ENCODE measurements at places on chromosomes 1 and 21.

DNA sequence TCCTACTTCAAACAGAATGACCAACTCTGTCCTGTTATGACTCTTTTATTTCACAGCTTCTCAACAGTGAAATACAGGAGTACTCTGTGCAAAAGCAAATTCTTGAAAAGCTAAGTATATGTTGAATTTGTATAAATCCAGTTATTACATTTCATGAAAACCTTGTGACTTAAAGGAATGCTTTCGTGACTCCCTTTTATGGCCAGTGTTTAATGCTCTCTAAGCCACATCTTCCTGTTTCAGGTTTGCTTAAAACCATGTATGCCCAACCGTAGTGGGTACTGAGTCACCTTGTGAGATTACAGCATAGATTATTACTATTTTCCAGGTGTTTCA, 40.2 kb upstream of the KIF1B start:
- DNase-seq = no peak

- no peak for DNase-seq
Observed at GRCh38 chr1:245872475-245872874, 634.6 kb downstream of the SMYD3 start.

DNA sequence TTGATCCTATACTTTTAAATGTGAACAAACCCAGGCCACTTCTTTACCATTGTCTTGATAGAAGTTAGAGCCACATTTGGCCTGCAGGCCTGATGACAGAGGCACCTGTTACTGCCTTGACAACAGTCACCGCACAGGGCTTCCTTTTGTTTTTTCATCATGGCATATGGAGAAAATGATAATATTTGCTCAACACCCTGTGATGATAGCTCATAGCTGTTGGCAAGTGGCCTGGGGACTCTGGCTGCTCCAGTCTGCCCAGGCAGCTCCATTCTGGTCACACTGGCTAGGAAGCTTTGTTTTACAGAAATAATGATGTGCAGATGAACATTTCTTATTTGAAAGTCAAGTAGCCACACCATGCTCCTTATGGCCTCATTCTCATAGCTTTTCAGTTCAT, 89.6 kb upstream of the GPR88 start:
- DNase-seq = no peak

- DNase-seq = no peak
Observed at GRCh38 chr1:91790392-91790791, 95.6 kb downstream of the TGFBR3 start.

GRCh38 chr1:109730666-109731065, 10.2 kb downstream of the GSTM3 start:
- no peak for DNase-seq

DNA sequence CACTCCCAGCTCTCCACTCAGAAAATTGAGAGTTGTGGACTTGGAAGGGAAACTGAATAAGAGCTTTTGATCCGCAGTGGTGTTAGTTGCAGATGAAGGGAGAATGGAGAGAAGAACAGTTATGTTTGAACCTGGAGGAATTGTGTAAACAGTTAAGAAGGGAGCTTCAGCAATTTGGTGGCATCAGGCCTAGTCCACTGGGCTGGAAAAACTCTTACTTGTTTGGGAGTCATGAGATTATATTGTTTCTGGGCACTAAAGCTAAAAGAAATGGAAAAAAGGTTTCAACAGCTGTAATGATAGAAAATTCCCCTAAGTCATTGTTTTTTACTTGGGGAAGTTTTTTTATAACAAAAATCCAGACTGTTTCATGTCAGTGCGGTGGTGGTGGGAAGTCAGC, 256.1 kb upstream of the C1orf87 start:
- DNase-seq = no peak

- DNase-seq = no peak
Observed at GRCh38 chr1:35668506-35668905, 27.2 kb upstream of the PSMB2 start.

DNA sequence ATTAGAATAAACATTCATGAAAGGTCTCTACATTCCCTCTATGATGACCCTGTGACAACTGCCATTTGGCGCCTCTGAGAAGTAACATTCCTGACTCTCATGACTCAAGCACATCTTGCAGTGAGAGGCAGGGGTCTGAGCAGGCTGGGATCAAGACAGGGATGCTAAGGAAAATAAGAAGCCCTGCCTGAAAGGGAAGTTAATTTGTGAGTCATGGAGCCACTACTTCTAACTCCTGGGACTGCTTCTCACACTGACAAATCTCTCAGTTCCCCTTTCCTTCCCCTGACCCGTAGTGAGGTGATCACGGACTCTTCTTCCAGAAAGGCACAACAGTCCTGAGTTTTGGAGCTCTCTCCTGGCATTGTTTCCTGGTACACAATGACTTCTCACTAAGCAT, 231.9 kb downstream of the TNR start:
- no peak for DNase-seq

- no peak for DNase-seq
Observed at GRCh38 chr1:67184838-67185421, 18.7 kb downstream of the IL23R start.

DNA sequence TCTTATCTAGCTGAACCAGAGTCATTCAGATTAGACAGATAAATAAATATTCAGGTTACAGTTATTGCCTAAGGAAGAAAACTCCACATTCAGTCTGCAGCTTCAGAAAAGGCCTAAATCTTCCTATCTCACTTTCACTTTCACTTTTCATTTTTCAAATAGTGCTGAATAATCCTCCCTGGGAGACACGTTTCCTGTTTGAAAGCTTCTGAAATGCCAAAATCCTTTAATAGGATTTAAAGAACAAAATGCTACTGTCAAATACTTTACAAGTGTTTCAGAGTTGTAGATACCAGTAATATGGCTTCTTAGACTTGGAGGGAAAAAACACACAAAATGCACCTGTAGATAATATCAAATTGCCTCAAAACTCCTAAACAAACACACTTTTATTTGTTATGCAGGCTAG, 3.9 kb downstream of the PSMB2 start:
- DNase-seq = no peak

DNA sequence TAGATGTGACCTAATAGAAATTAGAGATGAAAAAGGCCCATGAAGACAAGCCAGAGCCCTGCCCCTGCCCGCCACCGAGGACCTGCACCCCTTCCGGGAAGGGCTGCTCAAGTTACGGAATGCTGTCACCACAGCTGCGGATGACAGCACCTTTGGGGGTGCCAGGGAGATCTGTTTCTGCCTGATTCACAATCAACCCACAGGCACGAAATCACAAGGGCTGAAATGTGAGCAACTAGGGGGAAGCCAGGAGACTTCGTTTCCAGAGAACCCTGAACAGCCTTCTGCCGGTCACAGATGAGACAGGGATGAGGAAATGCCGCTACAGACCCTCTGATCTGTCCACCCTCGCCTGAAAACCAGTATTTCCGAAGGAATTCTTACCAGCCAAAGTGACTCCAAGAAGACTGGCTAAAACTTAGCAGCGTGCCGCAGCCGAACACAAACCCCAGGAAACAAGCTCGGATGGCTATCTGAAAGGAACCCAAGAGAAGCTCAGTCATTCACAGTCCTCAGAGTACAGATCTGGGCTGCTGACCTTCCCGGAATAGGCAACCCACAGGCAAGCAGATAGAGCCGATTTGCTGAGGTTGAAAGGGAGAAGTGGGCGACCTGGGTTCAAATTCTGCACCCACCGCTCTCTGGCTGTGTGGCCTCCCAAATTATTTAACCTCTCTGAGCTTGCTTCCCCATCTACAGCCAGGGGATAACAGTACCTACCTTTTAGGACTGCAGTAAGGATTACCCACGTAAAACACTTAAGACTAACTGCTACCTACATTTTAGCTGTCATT, 1.1 kb downstream of the ICMT start:
- no peak for DNase-seq

DNA sequence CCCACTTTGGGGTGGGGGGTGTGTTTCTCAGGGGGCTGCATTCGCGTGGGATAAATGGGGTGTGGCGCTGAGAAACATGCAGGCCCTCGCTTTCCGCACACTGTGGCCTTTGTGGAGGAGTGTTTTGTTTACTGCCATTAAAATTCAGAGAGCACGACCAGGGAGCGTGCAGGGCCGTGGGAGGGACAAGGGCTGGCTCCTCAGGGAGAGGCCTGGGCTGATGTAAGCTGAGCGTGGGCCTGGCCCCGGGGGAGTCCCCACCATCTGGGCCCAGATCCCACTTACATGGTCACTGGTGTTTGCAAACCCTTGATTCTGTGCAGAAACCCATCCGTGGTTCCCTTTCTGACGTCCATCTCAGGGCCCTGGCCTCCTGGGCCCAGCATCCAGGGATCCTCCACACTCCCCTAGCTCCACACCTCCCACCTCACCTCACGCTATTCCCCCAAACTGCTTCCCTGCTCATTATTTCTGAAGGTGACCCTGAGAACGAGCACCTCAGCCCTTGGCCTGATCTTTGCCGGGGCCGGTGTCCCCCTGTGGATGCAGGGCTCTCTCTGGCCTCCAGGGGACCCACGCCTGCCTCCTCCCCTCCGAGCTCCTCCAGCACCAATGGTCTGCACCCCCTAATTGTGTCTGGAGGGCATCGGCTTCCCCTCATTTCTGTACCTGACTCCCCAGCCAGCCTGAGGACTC, 92.5 kb upstream of the SIM2 start:
- DNase-seq = no peak

GRCh38 chr1:29963946-29964345, 727.6 kb downstream of the PTPRU start:
- DNase-seq = no peak

GRCh38 chr1:29362764-29363163, 126.4 kb downstream of the PTPRU start:
- DNase-seq = no peak

- no peak for DNase-seq
Observed at GRCh38 chr21:29230551-29231261, 68.0 kb upstream of the BACH1 start.

GRCh38 chr1:53765657-53766056, 26.7 kb upstream of the GLIS1 start:
- peak; percentile 52 for DNase-seq

- DNase-seq = no peak
Observed at GRCh38 chr1:90989990-90990389, 31.8 kb downstream of the ZNF644 start.

DNA sequence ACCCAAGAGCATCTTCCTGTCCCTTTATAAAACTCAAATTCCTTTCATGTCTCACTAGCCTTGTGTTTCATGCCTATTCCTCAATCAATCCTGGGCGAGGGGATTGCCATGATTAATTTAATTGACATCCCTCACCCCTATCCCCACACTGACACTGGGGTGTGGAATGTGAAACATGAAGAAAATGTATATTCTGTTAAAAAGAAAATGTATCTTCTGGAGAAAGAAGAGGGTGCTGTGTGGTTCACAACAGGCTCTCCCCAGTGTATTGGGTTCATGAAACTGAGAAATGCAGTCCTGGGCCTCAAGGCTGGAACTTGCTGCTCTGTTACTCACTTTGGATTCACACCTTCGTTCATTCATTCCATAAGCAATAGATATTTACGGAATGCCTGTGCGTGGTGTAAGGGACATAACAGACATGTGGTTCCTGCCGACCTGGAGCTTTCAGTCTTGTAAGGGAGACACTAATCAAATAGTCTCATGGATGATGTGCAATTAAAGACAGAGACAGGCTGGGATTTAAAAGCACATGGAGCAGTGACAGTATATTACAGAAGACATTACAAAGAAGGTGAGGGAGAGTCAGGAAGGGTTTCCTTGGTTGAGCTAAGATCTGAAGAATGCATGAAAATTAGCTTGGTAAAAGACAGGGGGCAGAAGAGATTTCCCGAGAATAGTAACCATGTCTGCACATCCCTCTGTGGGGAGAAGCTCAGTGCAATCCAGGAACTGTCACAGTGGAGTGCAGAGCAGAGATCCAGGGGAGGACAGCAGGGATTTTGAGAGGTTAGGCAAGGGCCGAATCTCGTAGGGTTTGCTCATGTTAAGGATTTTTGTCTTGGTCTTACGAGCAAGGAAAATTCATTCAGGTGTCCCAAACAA, 32.1 kb downstream of the SERTAD4 start:
- DNase-seq = no peak

GRCh38 chr1:8643542-8644536, 173.6 kb downstream of the RERE start:
- DNase-seq = no peak

GRCh38 chr1:67960766-67961165, 89.7 kb downstream of the DIRAS3 start:
- no peak for DNase-seq

GRCh38 chr1:151816548-151817352, 11.5 kb upstream of the LINGO4 start:
- DNase-seq = no peak

DNA sequence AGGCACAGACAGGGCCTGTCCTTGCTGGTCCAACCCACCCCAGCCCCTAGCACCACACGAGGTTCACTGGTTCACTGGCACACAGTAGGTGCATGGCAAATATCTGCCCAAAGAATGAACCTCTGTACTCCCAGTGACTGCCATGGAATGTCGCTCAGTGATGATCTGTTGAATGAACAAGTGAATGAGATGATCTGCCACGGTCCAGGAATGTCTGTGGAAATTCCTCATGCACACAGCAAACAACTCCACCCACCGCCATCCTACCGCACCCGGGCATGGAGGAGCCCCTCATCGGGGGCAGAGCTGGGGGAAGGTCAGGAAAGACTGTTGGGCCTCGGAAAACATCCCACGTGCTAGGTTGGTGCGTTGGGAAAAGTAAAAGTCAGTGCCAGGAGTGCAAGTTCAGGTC, 1.7 kb downstream of the HSPG2 start:
- peak; percentile 34 for DNase-seq

DNA sequence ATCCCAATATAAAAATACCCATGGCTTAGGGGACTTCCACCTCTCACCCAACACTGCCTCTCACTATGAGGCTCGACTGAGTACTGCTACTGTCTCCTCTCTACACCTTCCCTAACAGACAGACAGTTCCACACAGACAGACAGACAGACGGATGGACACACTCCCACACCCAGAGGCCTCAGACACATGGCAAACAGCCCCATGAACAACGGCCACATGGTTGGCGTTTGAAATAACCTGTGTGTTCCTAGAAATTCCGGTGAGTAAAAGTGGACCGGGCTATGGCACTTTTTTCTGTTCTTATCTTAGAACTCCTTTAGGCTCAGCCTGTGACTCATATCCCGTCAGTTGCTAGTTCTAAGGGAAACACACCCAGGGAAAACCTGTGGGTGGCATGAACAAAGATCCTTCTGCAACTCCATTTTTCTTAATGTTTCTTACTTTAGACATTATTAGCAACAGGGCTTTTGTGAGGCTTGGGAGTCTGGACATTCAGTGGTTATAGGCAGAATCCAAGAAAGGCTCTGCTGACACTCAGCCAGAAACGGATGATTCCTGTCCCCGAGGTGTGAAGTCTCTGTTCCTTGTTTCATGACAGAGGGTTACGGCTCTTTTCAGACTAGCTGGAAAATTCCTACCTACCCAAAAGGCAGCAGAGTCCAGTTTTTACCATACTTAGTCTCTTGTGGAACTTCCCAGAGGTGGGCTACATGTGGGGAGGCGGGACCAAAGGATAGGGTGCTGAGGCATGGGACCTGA, 90.5 kb upstream of the TLR5 start:
- DNase-seq = peak; percentile 81

GRCh38 chr1:51644533-51645197, 27.8 kb downstream of the OSBPL9 start:
- peak; percentile 82 for DNase-seq

GRCh38 chr1:91604632-91605031, 104.0 kb downstream of the CDC7 start:
- peak; percentile 14 for DNase-seq

Data from brain microvascular endothelial cell (primary cell).